ENCODE measurements at places on chromosomes 3 and 15.

GRCh38 chr15:101180620-101181307 lies 71.1 kb downstream of the CHSY1 start:
- DNase-seq, result no peak

DNA sequence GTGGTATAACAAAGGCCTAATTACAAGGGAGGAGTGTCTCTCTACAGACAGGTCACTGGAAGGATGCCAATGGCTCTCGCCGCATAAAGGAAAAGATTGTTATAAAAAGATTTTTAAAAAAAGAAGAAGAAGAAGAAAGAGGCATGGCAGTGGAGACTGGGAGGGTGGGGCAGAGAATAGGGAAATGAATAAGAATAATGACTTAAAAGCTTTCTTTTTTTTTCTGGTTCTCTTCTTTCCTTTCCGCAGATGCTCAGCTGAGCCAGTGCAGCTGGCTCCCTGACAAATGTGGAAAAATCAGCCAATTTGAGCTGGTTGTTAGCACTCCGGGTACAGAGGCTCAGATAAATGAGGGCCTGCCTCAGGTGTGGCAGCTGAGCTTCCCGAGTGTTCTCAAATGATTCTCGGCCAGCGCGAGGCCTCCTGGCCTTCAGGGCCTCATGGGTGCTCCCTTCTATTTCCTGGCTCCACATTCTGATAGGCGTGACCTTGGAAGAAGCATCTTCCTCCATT lies 234.1 kb downstream of the RORA start:
- peak; percentile 6 for DNase-seq

GRCh38 chr15:100788418-100789105 lies 91.1 kb upstream of the ALDH1A3 start:
- no peak for DNase-seq

- no peak for DNase-seq
Observed at GRCh38 chr3:109072194-109072593, 45.7 kb downstream of the MORC1 start.

GRCh38 chr15:50883903-50884302 lies 24.6 kb upstream of the AP4E1 start:
- DNase-seq, result no peak

- DNase-seq, result no peak
Observed at GRCh38 chr3:99394831-99395778, 243.3 kb upstream of the COL8A1 start.

DNA sequence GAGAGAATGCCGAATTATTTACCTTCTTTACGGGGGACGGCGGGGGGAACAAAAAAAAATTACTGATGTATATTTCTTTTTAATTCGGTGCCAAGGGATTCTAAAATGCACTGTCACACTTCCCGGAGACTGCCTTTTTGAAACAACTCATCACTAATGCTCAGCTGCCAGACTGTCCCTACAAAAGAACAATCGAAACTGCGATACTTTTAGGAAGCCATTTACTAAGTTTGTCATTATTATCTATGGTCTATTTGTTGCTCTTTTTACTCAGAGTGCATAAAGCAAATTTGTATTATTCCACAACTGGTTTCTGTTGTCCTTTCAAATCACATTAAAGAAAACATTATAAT lies 60.8 kb downstream of the TM4SF4 start:
- DNase-seq, result no peak

- DNase-seq, result no peak
Observed at GRCh38 chr15:70297465-70298058, 199.8 kb upstream of the TLE3 start.
